NCI-H774 (cell line): ENCODE measurements at places on chromosomes 3 and 15.

DNA sequence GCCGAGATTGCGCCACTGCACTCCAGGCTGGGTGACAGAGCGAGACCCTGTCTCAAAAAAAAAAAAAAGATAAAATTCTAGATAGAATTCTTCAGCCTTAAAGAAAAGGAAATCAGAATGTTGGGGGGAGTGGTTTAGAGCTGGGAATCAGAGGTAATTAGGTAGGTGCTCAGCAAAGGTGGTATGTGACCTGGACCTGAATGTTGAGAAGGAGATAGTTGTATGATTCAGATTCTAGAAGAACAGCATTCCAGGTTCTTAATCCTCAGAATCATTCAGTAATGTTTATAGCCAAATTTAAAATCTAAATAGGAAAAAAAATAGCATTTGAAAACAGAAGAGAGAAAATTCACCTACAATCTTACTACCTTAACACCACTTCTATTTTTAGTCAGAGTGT, 71.3 kb upstream of the UBE2E1 start:
- no peak for DNase-seq

GRCh38 chr15:89243046-89243690, 611 bp upstream of the FANCI start:
- DNase-seq, result no peak

- DNase-seq, result no peak
Measured at GRCh38 chr15:63233667-63234423, 43.6 kb upstream of the APH1B start.

DNA sequence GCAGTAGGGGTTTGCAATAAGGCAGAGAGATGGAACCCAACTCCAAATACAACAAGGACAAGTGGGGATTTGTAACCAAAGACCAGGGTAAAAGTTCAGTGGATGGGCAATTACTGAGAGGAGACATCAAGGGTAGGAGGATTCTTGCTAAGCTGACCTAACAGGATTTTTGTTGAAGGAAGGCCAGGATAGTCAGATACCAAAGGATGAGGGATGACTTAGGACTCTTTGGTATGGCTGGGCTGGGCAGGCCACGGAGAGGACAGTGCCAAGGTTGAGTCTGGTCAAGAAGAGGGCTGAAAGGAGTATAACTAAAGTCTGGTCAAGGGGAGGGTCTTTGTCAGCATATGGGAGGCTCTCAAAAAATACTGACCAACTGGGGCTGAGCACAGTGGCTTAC, 85.3 kb upstream of the UBE2E2 start:
- DNase-seq, result no peak

- no peak for DNase-seq
Measured at GRCh38 chr3:151197981-151198767, 4.8 kb downstream of the GPR171 start.

DNA sequence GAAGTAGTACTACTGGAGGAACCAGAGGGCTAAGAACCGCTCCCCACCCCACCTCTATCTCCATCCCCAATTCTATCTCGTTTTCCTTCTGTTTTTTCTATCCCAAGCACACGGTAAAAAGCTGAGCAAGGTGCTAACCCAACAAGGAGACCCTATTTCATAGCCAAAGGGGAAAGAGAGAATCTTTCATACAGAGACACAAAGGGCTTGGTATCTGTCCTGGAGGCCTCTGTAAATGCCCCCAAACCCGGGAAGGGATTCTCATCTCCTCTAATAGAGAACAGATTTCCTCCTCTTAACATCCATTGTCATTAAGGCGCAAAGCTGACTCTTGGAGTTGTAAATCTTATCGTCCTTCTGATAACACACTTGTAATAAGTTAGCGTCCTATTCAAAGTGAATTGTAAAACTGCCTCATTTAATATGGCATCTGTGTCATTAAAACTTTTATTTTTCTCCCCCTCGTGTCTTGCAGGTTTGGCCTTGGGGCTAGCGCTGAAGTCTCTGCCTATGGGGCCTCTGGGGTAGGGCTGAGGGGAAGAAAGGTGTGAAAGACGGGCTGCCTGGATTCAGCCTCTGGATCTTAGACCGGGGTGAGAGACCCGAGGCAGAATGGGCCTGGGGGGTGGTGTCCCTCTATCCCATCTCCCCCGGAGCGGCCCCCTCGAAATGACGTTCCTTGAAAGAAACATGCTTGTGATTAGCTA, 12.1 kb downstream of the NR2F2 start:
- DNase-seq, result no peak

- no peak for DNase-seq
Measured at GRCh38 chr3:151410891-151411559, 26.5 kb upstream of the P2RY12 start.

GRCh38 chr3:127022849-127023248, 39.9 kb downstream of the PLXNA1 start:
- no peak for DNase-seq

DNA sequence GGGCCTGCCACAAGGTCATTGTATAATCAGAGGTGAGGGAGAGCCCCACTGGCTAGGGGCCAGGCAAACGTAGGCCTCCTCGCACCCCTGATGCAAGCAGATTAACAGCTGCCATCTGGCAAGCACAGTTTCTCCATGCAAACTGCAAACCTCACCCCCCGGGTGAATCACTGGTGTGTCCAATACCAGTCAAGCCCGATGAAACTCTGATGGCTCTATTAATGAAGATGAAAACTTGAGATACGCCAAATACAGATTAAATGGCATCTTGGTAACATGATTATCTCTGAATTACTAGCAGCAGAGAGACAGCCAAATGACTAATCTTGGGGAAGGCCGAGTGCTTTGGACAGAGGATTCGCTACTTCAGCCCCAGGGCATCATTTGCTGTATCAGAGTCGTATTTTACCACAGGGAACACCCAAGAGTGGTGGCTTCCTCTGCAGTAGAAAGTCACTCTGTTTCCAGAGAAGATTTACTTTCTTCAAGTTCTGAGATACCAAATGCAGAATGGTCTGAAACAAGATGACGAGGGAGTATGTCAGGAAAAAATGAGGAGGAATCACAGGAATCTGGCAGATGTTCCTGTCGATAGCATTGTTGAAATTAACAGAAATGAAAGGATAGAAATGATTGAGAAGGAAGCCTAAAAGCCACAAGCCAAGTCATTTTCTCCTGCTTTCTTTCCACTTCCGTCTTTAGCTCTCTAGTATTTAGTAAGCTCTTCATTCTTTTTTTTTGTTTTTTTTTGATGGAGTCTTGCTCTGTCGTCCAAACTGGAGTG, 96.2 kb upstream of the NR2F2 start:
- DNase-seq, result no peak

DNA sequence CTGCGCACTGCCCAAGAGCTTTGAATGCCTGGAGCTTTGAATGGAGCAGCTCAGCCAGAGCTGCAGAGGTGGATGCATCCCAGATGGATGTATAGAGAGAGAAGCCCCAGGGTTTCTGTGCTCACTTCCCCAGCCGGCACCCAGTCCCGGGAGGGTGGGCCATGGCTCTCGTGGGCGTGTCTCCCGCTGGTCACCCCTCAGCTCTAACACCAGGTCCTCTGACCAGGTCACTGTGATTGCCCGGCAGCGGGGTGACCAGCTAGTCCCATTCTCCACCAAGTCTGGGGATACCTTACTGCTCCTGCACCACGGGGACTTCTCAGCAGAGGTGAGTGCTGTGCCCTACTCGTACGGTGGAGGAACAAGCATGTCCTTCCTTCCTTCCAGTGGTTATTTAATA, 10.7 kb downstream of the TMEM43 start:
- no peak for DNase-seq

DNA sequence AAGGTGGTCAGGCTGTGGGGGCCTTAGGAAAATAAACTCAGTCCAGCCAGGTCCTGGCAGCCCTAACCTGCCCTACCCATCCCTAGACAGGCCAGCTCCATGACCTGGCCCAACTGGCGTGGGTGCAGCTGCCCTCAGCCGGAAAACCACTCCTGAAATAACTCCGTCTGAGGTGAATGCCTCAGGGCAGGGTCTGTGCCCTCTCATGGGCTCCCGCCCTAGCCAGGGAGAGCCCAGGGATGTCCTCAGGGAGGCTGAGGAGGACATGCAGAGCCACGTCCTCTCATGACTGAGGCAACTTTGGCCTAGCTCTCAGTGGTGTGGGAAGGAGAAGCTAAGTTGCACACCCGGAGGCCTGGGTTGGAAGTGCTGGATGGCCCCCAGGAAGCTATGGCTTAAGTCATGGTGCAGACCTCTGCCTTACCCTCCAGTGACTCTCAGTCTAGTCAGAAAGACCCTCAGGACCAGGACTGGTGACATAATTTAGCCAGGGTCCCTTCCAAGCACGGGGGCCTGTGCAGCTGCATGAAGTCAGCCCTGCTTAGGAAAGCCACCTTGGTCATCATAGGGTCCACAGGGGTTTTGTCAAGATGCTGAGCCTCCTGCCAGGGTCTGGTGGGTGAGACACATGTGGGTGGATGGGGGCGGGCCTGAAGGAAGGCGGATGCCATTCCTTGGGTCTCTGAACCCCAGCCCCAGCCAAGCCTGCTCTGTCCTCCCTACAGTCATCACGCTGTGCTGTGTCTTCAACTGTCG, 7.4 kb downstream of the TMIE start:
- no peak for DNase-seq

GRCh38 chr3:52494886-52495495, at the start of gene STAB1:
STAB1 (plus strand) TSS chr3:52495338; CDS start chr3:52495414, 76 bp downstream.
- DNase-seq, result no peak

DNA sequence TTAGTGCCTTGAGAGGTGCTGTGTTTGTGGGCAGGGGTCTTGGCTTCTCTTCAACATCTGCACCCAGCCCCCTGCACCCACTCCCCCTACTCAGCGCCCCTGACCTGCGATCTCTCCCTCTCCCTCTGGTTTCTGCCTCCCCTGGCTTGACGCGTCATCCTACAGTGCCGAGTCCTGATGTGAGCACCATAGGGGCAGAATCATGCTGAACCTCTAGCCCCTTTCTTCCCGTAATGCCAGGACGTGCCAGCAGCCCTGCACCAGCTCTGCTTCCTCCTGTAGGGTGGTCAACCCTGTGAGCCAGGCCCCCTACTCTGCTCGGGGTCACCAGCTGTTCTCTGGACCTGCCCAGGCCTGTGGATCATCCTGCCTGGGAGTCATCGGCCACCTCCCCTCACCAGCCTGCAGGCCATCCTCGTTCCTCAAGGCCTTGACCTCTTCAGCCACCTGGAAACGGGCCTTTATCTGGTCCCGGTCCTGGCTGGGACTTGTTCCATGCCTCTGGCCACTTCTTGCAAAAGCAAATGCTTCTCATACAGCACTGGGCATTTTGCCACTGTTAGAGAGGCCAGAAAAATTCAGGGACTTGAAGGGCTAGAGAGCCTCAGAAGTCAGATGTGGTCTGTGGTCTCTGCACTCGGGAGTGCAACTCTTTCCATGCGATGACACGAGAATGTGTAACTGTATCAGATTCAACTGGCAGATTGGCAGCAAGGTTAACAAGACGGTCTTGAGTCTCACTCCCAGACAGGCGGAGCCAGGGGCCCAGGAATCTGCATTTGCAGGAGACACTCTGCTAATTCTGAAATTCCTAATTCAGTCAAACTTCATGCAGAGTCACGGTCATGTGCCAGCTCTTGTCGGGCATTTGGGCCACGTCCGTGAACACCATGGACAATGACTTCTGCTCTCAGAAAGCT, 16.7 kb upstream of the KLF15 start:
- no peak for DNase-seq

- no peak for DNase-seq
Measured at GRCh38 chr3:184126006-184126405, 9.2 kb upstream of the EIF2B5 start.

GRCh38 chr15:31442699-31443111, 116.1 kb downstream of the KLF13 start:
- DNase-seq, result no peak

DNA sequence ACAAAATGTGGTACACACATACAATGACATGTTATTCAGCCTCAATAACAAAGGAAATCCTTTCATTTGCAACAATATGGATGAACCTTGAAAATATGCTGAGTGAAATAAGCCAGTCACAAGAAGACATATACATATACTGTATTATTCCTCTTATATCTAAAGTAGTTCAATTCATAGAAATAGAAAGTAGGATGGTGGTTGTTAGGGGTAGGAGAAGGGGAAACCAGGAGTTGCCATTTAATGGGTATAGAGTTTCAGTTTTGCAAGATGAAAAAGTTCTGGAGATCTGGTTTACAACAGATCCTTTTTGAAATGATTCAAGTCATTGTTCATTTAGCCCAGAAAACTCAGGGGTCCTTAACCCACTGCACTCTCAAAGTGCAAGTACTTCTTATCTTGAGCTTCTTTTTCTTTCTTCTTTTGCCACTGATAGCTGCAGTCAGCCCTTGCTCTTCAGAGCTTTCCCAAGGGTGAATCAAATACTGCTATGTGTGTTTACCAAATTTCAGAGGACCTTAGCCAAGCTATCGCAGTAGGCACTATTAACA, 208.0 kb upstream of the EOMES start:
- DNase-seq, result no peak

DNA sequence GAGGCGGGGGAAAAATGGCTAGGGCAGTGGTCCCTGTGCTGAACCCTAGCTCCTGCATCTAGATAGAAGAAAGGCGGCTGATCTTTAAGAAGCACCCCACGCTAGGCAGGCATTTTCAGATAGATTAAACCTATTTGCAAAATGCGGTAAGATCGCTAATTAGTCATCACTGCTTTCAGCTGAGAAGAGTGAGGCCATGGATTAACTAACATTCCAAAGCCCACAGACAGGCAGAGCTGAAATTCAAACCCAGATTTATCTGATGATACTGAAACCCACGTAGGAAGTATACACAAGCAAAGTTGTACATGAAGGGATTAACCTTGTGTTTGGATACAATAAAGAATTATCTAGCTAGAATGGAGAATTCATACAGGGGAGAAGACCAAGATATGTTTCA, 4.8 kb downstream of the ADPGK start:
- no peak for DNase-seq

DNA sequence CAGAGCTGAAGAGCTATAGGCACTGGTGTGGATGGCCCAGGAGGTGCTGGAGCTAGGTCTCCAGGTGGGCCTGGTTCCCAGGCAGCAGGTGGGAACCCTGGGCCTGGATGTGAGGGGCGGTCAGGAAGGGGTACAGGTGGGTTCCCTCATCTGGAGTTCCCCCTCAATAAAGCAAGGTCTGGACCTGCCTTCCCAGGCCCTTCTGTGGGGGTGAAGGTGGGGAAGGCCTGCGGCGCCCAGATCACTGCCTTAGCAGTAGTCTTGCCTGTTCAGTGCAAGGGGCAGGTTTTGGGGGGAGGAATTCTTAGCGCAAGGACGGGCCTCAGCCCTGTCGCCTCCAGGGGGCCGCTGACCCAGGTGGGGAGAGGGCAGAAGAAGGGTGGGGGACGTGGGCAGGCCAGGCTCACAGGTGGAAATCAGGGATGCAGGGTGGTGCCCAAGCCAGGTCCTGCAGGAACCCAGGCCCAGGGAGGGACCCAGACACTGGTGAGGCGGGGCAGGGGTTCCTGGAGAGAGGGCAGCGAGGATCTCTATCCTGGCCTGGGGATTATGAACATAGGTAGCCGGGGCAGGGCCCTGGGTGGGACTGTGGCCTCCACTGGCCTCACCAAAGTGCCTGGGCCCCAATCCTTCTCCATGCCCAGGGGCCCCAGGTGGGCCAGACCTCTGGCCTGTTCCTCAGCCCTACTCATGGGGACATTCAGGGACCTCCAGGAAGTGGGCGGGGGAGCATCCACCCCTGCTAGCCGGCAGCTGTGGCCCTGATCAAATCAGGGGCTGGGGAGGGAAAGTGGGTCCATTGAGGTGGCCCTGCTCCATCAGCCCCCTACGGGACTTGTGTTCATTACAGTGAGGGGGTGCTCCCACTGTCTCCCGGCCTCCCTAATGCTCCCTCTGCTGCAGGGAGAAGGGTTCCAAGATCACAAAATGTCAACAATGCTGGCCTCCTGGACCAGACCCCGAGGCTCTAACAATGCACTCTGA, 25.3 kb downstream of the HDAC11 start:
- DNase-seq, result no peak
